ENCODE measurements at places on chromosomes 11 and 22.

DNA sequence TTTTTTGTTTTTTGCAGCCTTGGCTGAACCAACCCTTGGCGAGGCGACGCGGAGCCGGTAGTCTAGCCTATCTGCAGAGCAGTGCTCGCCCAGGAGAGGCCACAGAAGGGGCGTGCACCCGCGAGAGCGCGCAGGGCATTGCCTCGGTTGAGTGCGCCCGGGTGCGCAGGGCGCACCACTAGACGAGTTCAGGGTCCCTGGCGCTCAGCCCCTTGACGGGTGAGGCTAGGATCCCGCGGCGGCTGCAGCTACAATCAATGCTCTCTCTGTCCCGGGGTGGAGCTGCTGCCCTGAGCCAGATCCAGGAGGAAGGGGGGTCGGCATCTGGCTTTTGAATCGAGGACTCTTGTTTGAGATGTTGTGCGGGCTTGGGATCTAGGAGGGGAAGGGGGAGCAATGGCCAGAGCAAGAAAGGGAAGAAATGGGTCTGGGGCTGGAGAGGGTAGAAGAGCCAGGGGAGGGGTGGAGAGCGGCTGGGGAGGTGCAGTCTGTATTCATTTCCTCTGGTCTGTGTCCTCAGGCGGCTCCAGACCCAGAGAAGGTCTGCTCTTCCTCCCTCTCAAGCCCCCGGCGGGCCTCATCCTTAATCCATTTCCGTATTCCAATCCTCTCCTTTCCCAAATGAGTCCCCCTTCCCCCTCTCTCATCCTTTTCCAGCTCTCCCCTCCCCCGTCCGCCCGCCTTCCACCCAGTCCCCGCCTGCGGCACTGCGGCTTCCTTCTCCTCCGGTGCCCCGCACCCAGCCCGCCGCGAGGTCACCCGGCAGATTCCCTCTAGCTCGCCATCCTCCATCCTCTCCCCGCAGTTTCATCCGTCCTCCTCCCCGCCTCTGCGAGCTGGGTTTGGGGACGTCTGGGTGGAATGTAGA lies 797 bp downstream of the THY1 start:
- no peak for DNase-seq

DNA sequence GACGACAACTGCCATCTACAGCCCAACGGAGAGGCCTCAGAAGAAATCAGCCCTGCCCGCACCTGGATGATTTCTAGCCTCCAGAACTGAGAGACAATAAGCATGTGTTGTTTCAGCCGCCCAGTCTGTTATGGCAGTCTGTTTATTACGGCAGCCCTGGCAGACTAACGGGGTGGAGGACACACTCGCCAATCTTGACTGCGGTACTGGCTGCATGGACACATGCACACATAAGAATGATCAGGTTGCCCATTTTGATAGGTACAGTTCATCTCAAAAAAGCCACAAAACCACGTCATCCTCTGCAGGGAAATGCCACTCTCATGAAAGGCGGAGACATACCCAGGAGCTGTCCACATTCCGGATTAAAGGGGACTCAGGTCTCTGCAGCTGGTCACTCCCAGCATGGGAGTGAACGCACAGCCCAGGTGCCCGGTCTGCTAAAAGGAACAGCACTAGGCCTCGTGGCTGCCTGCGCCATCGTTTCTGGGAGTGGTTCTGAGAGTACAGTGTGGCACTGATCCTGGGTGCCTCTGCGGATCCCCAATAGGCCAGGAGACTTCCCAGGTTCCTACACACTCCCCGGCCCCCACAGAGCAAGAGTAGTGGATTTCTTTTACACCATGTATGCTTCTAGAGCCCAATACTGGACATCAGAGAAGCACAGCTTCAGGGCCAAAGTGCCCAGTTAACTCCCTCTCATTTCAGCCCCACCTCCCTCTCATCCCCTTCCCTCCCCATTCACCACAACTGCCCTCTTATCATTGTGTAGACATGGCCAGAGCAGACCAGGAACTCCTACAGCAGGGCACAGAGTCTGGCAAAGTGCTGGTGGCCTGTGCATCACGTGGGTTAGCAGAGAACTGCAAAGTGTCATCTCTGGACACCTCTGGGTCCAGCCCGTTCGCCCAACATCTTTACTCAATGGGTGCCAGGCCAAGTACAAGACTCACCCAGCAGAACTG lies 11.7 kb upstream of the COMT start:
- DNase-seq = no peak

DNA sequence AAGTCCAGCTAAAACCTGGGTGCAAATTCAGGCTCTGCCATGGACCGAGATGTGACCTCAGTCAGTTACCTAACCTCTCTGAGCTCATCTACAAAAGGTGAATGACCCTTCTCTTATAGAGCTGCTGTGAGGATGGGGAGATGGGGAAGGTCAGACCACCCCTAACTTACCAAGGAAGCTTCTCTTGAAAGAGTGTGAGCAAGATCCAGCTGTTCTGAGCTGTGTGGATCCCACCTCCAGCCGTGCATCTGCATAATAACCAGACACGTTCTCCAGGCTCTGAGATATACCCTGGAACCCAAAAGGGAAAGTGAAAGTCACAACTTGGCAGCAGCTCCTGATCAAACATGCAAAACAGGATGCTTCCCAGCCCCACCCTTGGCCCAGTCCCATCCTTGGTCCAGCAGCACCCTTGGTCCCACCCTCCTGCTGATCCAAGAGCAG lies at the start of gene APOL3:
Gene APOL3, minus strand, starts transcription at position 257 of the 444 bp plus-strand sequence. CDS start 11,700 bp downstream, outside the sequence.
- DNase-seq = peak; percentile 56

DNA sequence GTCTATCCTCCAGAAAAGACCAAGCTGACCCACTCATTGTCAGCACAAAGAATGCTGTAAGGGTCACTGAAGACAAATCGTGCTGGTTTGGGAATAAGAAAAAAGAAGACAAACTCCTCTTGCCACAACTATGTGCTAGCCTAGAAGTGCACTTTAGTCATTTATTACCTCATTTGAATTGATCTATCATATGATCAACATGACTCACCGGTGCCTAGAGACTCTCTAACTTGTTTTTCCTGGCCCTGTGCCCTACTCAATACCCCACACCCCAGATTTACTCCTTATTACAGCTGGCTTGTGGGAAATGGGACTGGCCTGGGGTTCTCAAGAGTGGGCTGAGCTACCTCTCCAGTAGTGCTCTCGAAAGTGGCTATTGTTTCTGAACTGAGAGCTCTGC lies 35.9 kb upstream of the HORMAD2 start:
- no peak for DNase-seq

DNA sequence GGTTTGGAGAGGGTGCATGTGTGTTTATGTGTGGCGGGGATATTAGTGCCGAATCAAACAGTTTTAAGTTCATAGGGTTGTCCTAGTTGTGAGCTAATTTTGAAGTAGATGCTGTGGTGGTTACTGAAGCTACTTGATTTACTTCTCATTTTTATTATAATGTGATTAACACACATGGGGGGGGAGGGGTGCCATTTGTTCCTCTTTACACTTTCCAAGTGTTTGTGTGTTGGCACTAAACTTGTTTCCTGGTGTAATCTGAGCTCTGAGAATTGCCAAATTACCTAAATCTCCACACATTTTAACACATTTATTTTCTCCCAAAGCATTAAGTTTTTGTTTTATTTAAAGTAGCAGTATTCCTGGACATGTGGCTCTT lies 60.1 kb downstream of the ZNRF3 start:
- DNase-seq = no peak

DNA sequence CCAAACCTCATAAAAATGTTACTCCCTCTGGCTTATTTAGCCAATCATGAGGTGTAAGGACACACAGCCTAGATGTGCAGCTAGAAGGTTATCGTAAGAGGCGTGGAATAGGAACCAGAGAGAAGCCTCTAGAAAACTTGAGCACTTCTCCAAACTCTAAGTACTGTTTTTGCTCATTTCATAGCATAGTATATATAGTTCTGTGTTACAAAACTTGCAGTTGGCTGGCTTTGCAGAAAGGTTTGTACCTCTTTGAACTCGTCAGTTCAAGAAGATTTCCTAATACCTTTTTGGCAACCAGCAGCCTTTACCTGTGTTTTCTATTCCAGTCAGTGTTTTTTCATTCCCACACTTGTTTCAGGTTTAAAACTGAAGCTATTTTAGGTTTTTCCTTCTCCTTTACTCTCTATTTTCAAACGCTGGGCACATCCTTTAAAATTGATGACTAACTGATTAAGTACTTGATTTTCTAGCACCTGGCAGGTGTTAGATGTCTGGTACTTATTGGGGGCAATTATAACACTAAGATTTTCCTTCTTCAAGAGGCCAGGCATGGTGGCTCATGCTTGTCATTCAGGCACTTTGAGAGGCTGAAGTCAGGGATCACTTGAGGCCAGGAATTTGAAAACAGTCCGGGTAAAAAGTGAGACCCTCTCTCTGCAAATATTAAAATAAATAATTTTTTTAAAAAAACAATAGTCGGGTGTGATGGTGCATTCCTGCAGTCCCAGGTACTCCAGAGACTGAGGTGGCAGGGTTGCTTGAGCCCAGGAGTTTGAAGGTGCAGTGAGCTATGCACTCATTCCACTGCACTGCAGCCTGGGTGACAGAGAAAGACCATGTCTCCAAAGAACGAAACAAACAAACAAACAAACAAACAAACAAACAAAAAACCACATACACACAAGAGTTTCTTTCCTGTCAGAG lies 125.2 kb downstream of the LRRC4C start:
- no peak for DNase-seq

GRCh38 chr11:100831929-100832494 lies 144.9 kb downstream of the ARHGAP42 start:
- no peak for DNase-seq

GRCh38 chr11:6632116-6633073 lies 13.2 kb upstream of the TPP1 start:
- DNase-seq = no peak

- DNase-seq = no peak
Measured at GRCh38 chr22:37048133-37048532, 3.4 kb upstream of the KCTD17 start.

DNA sequence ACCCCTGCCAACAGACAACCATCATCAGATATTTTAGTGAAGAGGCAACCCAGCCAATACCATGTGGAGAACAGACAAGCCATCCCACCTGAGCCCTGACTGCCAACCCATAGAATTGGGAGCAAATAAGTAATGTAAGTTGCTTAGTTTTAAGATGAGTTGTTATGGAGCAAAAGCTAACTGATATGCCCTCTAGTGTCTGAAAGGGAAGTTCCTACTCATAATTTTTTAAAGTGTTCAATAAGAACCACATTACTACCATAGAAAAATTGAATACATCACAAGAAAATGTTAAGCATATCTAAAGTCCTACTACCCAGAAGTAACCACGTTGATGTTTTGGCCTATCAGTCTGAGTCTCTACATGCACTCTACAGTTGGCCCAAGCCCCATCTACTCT lies 50.8 kb upstream of the SLC36A4 start:
- no peak for DNase-seq

DNA sequence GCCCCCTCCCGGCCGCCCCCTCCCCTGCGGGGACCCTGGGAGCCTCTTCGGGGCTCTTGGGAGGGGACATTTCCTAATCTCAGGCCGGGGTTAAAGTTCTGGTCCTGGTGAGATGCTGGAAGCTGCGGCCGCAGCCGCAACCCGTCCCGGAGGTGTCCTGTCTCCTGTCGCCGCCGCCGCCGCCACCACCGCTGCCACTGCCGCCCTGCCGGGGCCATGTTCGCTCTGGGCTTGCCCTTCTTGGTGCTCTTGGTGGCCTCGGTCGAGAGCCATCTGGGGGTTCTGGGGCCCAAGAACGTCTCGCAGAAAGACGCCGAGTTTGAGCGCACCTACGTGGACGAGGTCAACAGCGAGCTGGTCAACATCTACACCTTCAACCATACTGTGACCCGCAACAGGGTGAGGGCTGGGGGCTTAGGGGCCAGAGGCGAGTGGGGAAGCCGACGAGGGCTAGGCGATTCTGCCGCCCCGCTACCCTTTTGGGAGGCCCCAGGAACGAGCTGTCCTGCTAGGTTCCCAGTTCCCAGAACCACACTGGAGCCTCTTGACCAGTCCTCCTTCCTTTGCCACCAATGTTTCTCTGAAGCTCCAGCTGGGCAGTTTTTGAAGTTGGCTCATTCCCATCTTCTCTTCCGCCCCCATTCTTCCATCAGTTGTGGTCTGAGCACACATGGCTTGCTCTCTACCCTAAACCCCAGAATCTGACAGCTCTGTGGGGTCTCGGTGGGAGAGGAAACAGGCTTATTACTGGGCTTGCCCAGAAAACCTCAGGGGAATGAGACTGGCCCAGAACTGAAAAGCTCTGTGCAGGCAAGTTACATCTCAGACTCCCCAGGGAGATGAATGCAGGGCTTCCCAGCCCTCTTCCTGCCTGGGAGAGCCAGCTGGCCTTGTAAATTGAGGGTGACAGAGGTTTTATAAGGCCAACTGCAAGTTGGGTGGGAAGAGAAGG lies 781 bp downstream of the SIDT2 start:
- DNase-seq = peak; percentile 50

DNA sequence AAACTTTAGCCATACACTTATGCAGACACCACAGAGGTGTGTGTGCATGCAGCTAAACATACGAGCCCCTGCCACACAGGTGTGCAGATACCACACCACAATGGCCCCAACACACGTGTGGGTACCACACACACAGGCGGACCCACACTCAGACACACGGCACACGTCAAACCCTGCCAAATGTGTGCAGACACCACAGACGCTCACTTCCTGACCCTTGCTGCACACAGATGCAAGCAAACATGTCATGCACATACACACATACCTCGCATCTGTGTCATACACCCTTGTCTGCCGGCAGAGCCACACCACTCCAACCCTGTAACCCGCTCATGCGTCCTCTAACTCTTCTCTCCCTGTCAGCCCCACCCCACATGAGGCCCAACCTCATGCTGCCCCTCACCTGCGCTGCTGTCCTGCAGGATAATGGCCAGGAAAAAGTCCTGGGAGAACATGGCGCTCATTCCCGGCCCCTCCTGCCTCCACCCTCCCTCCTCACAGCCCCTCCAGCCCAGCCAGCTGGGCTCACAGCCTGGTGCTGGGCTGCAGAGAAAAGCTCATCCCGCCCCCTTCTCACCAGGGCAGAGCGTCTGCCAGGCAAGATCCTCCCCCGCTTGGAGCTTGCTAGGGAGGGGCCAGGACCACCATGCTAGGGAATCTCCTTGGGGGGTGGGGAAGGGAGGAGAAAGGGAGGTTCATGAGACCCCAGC lies 14.2 kb downstream of the SMPD1 start:
- DNase-seq = peak; percentile 56

GRCh38 chr11:131924001-131924400 lies 553.6 kb downstream of the NTM start:
- DNase-seq = no peak
